Adrenal gland (tissue), 19 donors: ENCODE measurements at places on chromosomes 5 and 9.
A peak's percentile ranks its signal among the peaks of the same experiment; 100 is the strongest.

- H3K4me3 ChIP-seq: no peak overlapping the region
- no peak overlapping the region for H3K27ac ChIP-seq
- H3K36me3 ChIP-seq: no peaks in the 10 kb centered on the region
- no peak for DNase-seq
- H3K4me1 ChIP-seq: no peaks in the 10 kb centered on the region
- H3K27me3 ChIP-seq: no peaks in the 10 kb centered on the region
Measured at GRCh38 chr9:91776409-91777291, 173.4 kb downstream of the ROR2 start.

DNA sequence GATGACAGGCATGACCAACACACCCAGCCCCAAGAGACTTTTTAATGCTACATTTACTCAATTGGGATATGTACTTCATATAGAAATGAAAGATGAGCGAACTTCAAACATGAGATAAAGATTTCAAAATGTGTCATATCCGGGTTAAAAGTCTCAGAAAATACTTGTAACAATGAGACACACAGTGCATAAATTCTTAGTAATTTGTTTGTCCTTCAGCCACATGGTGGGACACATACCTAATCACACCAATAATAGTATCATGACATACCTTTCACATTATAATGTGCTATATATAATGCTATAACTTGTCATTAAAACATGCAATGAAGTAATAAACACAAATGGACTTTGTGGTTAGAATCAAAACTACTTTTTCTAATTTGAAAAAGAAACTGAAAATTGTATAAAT lies 204.7 kb upstream of the RFX3 start:
- H3K36me3 ChIP-seq: no peaks in the 10 kb centered on the region
- no peaks in the 10 kb centered on the region for H3K27me3 ChIP-seq
- H3K27ac ChIP-seq: no peak overlapping the region
- no peak for DNase-seq
- peaks cover 11% of the 10 kb centered on the region for H3K4me1 ChIP-seq
- H3K4me3 ChIP-seq: no peak overlapping the region

DNA sequence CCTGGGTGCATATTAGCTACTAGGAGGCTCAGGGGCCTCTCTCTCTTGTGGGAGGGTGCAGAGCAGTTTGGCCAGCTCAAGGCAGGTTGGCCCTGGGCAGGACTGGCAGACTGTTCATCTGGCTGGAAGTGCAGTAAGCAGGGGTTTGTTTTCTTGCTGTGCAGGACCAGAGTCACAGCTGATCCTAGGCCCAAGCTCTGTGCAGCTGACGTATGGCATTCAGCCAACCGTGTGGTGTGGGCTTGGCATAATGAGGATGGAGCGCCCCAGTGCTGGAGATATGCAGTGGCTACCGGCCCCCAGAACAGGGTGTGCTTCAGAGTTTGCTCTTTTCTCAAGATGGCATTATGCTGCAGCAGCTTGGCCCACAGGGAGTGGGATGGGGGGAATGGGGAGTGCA lies 31.0 kb upstream of the PHF24 start:
- peaks cover 7% of the 10 kb centered on the region for H3K27me3 ChIP-seq
- no peak for DNase-seq
- H3K27ac ChIP-seq: no peak overlapping the region
- H3K4me3 ChIP-seq: no peak overlapping the region
- no peaks in the 10 kb centered on the region for H3K36me3 ChIP-seq

DNA sequence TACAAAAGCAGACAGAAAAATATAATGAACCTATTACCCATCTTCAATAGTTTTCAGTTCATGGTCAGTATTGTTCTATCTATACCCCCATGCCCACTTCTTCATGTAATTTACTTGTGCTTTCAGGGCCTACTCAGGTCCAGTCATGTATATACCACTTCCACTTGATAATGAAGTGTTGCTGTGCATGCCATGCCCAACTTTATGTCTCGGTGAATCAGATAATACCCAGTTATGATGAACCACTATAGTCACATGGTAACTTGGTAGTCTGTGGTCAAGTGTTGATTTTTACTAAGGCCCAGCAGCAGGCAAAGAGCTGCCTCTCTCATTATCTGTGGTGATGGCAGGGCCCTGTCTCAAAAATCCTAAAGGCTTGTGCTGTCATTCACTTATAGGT lies 70.7 kb upstream of the IL33 start:
- no peaks in the 10 kb centered on the region for H3K4me1 ChIP-seq
- H3K27ac ChIP-seq: no peak overlapping the region
- no peaks in the 10 kb centered on the region for H3K27me3 ChIP-seq
- H3K36me3 ChIP-seq: no peaks in the 10 kb centered on the region

DNA sequence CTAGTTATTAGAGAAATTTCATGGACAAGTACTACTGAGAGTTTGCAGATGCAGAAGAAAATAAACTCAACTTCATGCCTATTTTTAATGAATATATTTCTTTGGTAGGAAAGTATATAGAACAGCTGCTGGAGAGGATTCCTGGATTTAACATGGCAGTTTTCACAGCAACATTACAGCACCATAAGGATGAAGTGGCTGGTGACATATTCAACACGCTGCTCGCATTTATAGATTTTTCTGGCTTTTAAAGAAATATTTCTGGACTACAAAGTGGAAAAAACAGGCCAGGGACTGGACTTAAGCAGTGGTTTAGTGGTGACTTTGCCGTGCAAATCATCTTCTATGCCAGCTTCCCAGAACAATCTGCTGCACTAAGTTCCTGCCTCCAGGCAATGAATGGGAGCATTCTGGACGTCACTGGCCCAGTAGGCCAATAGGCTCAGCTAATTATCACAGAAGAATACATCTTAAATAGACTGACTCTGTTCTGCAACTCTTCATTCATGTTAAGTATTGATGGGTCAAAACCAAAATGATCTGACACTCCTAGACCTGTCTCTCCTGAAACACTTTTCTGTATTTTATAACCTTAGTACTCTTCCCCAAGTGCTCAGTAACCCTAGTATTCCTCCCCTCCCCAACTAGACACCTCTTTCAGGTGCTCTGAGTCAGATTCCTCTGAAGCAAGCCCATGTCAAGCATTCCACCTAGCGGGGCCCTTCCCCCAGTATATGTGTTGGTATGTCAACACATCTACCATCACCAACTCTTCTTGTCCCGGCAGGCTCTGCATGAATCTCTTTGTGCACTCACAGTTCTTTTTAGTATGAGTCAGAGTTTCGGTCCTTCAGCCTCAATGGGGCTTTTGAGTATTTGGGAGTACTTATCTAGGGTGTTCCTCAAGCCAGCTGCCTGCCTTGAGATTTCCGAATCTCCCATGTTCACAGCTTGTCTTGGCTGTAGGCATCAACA lies 625.5 kb downstream of the CHSY3 start:
- no peak for DNase-seq
- no peaks in the 10 kb centered on the region for H3K36me3 ChIP-seq
- no peak overlapping the region for H3K27ac ChIP-seq
- no peak overlapping the region for H3K4me3 ChIP-seq

DNA sequence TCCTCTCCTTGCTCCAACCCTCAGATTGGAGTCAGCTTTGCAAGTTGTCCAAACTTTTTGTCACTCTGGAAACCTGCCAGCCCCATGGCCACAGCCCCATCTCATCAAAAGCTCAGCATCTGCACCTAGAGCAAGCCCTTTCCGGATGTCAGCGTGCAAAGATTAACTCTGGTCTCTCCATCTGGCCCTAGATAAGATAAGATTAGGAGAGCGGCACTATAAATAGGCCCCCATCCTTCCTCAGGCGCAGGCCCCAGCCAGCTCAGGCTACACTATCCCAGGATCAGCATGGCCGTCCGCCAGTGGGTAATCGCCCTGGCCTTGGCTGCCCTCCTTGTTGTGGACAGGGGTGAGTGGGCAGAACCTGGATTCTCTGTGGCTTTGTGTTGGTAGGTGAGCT lies at the start of gene SPINK4:
SPINK4 (plus strand) TSS at position 247 of the 400 bp plus-strand sequence; CDS start at position 289, 42 bp downstream.
- H3K27me3 ChIP-seq: no peaks in the 10 kb centered on the region
- H3K4me3 ChIP-seq: no peak within 1 kb of the TSS
- peak within 1 kb of the TSS; percentile 54 for H3K27ac ChIP-seq
- H3K4me1 ChIP-seq: no peaks in the 10 kb centered on the region
- no peaks in the 10 kb centered on the region for H3K36me3 ChIP-seq
- peak; percentile 90 for DNase-seq

GRCh38 chr5:89008291-89008690 lies 125.3 kb upstream of the MEF2C start:
- no peak overlapping the region for H3K27ac ChIP-seq
- no peaks in the 10 kb centered on the region for H3K4me1 ChIP-seq
- no peak for DNase-seq
- no peaks in the 10 kb centered on the region for H3K36me3 ChIP-seq
- no peak overlapping the region for H3K4me3 ChIP-seq

- H3K4me1 ChIP-seq: no peaks in the 10 kb centered on the region
- H3K27ac ChIP-seq: no peak overlapping the region
- no peaks in the 10 kb centered on the region for H3K36me3 ChIP-seq
- DNase-seq: no peak
- no peaks in the 10 kb centered on the region for H3K27me3 ChIP-seq
Measured at GRCh38 chr5:19795218-19795617, 192.8 kb downstream of the CDH18 start.

- H3K27ac ChIP-seq: no peak overlapping the region
- H3K4me3 ChIP-seq: no peak overlapping the region
- H3K36me3 ChIP-seq: no peaks in the 10 kb centered on the region
Measured at GRCh38 chr9:2628919-2629318, 7.3 kb downstream of the VLDLR start.

DNA sequence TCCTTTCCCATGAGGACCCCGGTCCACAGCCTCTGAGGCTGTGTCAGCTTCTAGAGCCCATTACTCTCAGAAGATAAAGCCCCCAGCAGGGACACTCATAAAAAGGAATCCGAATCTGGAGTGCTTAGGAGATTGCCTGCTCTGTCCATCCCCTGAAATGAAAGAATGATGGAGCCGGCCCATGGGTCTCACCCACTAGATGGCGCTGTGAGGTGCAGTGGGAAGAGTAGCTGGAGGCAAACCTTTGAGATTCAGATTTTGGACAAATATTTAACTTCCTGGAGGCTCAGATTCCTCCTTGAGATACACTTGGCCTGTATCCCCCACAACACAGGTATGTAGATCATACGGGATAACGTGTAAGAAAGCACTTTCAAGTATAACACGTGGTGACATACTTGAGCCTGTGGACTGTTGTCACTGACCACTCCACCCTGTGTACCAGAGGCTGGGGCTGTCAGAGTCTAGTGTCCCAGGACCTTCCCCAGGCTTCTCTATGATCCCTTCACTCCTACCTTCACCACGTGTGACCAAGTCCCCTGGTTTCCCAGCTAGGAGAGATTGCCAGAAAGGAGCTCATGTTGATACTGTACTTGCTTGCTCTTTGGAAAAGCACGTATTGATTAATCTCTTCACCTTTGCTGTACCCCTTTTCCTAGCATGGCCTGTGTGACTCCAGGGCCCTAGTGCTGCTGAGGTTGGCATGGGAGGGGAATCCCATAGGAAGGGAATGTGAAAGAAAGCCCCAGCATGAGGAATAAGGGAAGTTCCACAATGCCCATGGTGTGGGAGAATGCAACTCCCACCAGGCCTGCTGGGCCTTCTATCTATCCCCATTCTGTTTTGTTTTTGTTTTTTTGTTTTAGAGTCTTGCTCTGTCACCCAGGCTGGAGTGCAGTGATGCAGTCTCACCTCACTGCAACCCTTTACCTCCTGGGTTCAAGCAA lies 32.1 kb downstream of the TRMO start:
- H3K27me3 ChIP-seq: no peaks in the 10 kb centered on the region
- no peaks in the 10 kb centered on the region for H3K4me1 ChIP-seq
- no peak overlapping the region for H3K27ac ChIP-seq
- no peak overlapping the region for H3K4me3 ChIP-seq
- no peaks in the 10 kb centered on the region for H3K36me3 ChIP-seq

DNA sequence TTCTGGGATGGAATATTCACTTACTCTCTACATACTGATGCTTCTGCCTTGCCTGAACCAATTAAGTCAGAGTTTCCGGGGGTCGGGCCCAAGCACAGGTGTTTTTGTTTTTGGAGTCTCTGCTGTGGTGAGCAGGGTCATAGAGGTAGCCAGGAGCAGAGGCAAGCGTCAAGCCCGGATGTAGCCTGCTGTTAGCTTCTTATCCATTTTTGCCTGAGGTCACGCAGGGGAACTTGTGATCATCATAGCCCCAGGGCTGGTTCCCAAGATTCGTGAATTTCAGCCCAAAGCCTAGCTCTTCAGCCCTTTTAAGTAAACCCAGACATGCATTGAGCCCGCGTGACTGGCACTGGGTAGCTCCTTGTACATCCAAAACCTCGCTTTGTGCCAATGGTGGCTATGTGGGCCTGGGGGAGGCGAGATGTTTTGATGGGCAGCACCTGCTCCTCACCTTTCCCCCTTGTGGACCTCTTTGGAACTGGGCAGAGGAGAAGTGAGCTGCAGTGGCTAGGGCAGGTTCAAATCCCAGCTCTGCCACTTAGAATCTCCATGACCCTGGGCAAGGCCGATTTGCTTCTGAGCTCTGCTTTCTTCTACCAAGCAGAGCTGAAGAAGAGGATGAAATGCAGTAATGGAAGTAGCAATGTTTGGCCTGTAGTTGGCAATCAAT lies 33.7 kb downstream of the FGF18 start:
- H3K27ac ChIP-seq: no peak overlapping the region
- no peak overlapping the region for H3K4me3 ChIP-seq
- no peak for DNase-seq

DNA sequence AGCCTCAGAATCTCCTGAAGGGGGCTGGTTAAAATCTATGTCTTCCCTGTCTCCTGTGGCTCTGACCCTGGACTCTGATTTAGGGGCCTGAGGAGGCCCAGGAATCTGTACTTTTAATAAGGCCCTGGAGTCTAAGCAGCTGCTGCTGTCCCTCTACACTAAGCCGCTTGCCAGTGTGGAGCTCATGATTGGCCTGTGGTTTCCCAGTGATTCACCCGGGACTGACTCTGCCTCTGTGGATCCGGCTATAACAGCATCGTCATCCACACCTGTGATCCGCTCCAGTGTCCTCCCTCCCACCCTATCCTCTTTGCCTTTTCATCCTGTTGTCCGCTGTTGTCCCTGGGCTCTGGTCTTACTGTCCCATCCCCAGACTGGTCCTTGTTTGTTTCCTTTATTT lies 3.7 kb downstream of the SLC31A2 start:
- no peak overlapping the region for H3K4me3 ChIP-seq
- H3K4me1 ChIP-seq: peaks cover 55% of the 10 kb centered on the region
- H3K27ac ChIP-seq: peak overlapping the region; percentile 67
- no peaks in the 10 kb centered on the region for H3K27me3 ChIP-seq
- H3K36me3 ChIP-seq: peaks cover 16% of the 10 kb centered on the region

DNA sequence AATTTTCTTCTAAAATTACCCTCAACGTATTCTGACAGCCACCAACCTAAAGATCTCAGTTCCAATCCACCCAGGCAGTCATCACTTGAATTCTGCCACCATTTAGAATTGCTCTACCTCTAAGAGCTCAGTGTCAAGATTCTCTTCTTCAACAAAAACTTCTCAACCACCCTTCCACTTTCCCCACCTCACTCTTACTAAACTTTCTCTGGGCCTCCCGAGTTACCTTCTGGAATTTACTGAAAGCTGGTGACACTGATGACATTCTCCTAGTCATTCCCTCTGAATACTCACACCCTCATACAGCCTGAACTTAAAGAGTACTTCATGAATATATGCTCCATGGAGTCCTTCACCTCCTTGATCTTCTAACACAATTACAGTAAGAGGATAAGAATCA lies 209.5 kb downstream of the TSSK1B start:
- no peak overlapping the region for H3K27ac ChIP-seq
- no peaks in the 10 kb centered on the region for H3K36me3 ChIP-seq
- H3K4me3 ChIP-seq: no peak overlapping the region
- H3K4me1 ChIP-seq: no peaks in the 10 kb centered on the region
- H3K27me3 ChIP-seq: no peaks in the 10 kb centered on the region
- DNase-seq: no peak

GRCh38 chr9:79257228-79257781 lies 314.5 kb upstream of the TLE4 start:
- no peaks in the 10 kb centered on the region for H3K27me3 ChIP-seq
- DNase-seq: no peak
- no peak overlapping the region for H3K4me3 ChIP-seq
- no peaks in the 10 kb centered on the region for H3K36me3 ChIP-seq
